ENCODE measurements at places on chromosomes 12 and 14.
A peak's percentile ranks its signal among the peaks of the same experiment; 100 is the strongest.

GRCh38 chr12:26748741-26749431, 84.1 kb downstream of the ITPR2 start:
- DNase-seq, result no peak

- peak; percentile 40 for DNase-seq
Observed at GRCh38 chr12:62891805-62892549, 43.0 kb downstream of the PPM1H start.

GRCh38 chr12:10941916-10942607, 3.0 kb upstream of the TAS2R14 start:
- DNase-seq, result peak; percentile 87

DNA sequence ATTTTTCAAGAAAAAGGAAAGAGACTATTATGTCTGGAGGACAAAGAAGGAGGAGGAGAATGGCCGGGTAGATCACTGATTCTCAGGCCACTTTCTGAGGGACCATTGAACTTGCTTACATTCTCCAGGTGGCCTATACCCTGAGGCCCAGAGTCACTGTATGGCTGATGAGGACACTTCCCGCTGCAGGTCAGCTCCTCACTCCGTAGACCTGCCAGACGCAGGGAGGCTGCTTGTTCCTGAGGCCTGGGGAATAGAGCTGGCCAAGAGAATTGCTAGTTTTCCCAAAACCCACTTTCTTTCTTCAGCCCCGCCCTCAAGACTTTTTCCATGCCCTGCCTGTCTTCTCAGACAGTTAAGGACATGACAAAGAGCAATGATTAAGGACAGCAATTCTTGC, 510.5 kb upstream of the TBX3 start:
- DNase-seq, result no peak

DNA sequence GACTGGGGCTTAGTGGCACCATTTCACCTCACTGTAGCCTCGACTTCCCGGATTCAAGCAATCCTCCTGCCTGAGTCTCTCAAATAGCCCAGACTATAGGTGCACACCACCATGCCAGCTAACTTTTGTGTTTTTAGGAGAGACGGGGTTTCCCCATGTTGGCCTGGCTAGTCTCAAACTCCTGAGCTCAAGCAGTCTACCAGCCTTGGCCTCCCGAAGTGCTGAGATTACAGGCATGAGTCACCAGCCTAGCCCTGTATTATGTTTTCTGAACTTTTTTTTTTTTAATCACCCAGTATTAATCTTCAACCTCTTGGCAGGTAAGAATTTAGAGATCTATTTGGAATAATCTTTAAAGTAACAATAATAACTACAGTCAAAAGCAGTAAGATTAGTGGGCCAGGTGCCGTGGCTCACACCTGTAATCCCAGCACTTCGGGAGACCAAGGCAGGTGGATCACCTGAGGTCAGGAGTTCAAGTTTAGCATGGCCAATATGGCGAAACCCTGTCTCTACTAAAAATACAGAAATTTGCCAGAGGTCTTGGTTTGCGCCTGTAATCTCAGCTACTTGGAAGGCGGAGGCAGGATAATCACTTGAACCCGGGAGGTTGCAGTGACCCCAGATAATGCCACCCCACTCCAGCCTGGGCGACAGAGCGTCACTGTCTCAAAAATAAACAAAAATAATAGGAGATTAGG, 8.6 kb downstream of the NANOG start:
- DNase-seq, result no peak

DNA sequence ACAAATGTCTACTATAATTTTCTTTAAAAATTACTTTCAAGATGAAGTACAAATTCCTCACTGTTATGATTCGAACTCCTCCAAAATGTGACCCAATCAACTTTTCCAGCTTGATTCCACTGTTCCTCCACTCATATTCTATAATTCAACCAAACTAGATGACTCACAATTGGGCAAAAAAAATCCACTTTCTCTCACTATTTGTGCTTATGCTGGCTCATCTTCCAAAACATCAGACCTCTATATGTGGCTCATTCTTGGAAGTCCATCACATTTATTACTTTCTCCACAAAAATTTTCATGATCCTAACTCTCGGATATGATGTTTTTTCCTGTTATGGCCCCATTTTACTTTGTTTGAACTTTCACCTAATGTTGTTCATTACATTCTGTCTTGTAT, 26.9 kb upstream of the RXYLT1 start:
- DNase-seq, result no peak

- DNase-seq, result no peak
Observed at GRCh38 chr12:50220363-50220995, 53.3 kb upstream of the CERS5 start.

Measured in kidney glomerular epithelial cell (primary cell).